ENCODE measurements at places on chromosomes 1 and 21.

DNA sequence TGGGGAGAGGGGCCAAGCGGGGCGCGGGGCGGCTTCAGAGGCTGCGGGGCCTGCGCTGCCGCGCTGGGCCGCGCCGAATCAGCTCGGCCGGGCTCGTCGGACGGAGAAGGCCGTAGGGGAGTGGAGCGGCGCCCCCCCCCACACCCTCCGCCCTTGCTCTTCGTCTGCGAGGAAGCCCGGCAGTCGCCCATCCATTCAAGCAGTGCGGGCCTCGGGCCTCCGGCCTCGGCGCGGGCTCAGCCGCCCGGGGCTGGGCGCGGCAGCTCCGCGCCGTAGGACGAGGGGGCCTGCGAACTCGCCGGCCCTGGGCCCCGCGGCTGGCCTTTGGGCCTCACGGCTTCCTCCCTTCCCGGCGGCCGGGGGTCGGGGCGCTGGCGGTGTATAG lies 564 bp downstream of the CTPS1 start:
- H3K4me1 ChIP-seq = peaks cover 45% of the 10 kb centered on the region
- H3K27me3 ChIP-seq = no peaks in the 10 kb centered on the region
- H3K27ac ChIP-seq = peak overlapping the region; percentile 84
- H3K4me3 ChIP-seq = peak overlapping the region; percentile 82
- DNase-seq = no peak

- peak overlapping the region; percentile 19 for H3K4me3 ChIP-seq
- peaks cover 23% of the 10 kb centered on the region for H3K36me3 ChIP-seq
- no peak for DNase-seq
- no peak overlapping the region for H3K27ac ChIP-seq
- H3K4me1 ChIP-seq = peaks cover 24% of the 10 kb centered on the region
Observed at GRCh38 chr1:77413541-77414335, 131.9 kb downstream of the AK5 start.

DNA sequence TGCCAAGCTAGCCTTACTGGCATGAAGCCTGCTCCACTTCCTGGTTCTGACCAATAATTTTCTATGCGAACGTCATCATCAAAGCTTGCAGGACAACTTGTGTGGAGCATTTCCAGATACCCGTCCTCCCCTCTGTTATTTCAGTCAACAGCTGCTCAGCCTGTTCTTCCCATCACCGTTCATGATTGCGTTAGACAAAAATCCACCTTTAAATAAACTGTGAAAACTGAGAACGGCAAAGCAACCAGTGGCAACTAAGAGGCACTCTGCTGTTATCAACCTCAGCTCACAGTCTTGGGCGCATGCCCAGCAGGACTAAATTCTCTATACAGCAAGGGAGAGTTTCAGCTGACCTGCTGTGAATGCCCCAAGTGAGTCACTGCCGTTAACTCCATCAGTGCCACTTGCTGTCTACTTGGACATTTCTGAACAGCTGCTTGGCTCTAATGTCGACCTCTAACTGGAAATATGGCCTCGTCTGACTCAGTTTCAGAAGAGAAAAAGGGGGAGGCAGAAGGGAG lies 207.4 kb upstream of the RUNX1 start:
- no peak overlapping the region for H3K4me3 ChIP-seq
- H3K27ac ChIP-seq = no peak overlapping the region
- no peak for DNase-seq
- no peaks in the 10 kb centered on the region for H3K27me3 ChIP-seq
- peaks cover 27% of the 10 kb centered on the region for H3K4me1 ChIP-seq
- no peaks in the 10 kb centered on the region for H3K36me3 ChIP-seq

- DNase-seq = no peak
- peaks cover 29% of the 10 kb centered on the region for H3K27me3 ChIP-seq
- H3K4me1 ChIP-seq = no peaks in the 10 kb centered on the region
- H3K36me3 ChIP-seq = no peaks in the 10 kb centered on the region
- H3K27ac ChIP-seq = no peak within 1 kb of the TSS
Observed at GRCh38 chr1:158686111-158687009, at the start of gene SPTA1. Gene SPTA1, minus strand, starts transcription at chr1:158686715. Its CDS starts 198 bp downstream, at chr1:158686517.

DNA sequence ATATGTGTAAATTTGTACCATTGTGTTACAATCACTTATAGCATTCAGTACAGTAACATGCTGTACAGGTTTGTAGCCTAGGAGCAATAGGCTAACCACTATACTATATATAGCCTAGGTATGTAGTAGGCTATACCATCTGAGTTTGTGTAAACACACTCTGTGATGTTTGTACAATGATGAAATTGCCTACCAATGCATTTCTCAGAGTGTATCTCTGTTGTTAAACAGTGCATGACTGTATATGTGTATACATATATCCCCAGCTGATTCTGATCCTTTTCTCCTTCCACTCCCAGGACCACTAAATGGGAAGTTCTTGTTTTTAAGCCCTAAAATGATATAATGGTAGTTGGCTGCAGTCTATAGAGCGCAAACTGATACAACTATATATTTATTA lies 7.8 kb downstream of the GNPAT start:
- no peak for DNase-seq
- no peak overlapping the region for H3K27ac ChIP-seq
- peaks cover 15% of the 10 kb centered on the region for H3K4me1 ChIP-seq
- H3K27me3 ChIP-seq = no peaks in the 10 kb centered on the region
- no peak overlapping the region for H3K4me3 ChIP-seq

- H3K27ac ChIP-seq = no peak overlapping the region
- H3K4me1 ChIP-seq = peaks cover 26% of the 10 kb centered on the region
- peaks cover 30% of the 10 kb centered on the region for H3K27me3 ChIP-seq
- DNase-seq = no peak
- H3K36me3 ChIP-seq = no peaks in the 10 kb centered on the region
Observed at GRCh38 chr1:234273981-234274380, 99.3 kb upstream of the COA6 start.

- no peaks in the 10 kb centered on the region for H3K4me1 ChIP-seq
- no peak overlapping the region for H3K27ac ChIP-seq
- no peaks in the 10 kb centered on the region for H3K36me3 ChIP-seq
- DNase-seq = no peak
Observed at GRCh38 chr1:221212926-221213325, 333.7 kb downstream of the HLX start.

DNA sequence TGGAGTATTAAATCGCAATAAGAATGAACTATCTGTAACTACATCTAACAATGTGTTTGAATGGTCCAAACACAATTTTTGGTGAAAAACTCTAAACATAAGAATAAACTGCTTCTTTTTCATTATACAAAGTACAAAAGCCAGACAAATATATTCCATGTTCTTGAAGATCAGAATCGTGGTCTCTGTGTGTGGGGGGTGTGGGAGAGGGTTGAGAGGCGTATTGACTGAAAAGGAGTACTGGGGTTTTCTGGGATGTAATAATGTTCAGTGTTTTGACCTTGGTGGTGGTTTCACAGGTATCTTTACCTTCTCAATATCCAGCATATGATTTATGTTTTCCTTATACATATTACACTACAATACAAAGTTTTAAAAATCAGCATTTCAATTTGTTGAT lies 764 bp upstream of the CFH start:
- H3K27ac ChIP-seq = no peak overlapping the region
- H3K4me1 ChIP-seq = peaks cover 9% of the 10 kb centered on the region
- no peak overlapping the region for H3K4me3 ChIP-seq
- no peak for DNase-seq
- no peaks in the 10 kb centered on the region for H3K36me3 ChIP-seq

DNA sequence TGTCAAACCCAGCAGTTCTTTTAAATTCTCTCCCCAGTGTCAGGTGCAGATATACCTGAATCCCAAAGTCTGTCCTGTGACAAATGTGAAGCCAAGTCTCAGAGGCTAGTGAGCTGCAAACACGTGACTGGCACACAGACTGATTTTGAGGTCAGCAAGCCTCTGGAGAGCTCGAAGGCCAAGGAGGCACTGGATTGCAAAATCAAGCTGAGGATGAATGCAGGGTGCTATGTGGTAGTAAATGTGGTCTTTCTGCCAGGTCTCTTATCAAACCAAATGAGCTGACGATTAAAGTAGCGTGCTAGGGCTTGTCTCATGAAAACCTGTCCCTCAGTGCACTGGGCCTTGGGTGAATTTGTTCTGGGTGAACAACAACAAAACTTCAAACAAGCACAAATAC lies 20.6 kb downstream of the GPR3 start:
- DNase-seq = no peak
- no peak overlapping the region for H3K27ac ChIP-seq
- no peak overlapping the region for H3K4me3 ChIP-seq
- H3K4me1 ChIP-seq = peaks cover 11% of the 10 kb centered on the region
- H3K27me3 ChIP-seq = no peaks in the 10 kb centered on the region
- peaks cover 36% of the 10 kb centered on the region for H3K36me3 ChIP-seq

Data from activated naive CD4-positive, alpha-beta T cell treated with anti-CD3 and anti-CD28 coated beads for 36 hours (primary cell).